ENCODE measurements at places on chromosomes 2 and 18.

DNA sequence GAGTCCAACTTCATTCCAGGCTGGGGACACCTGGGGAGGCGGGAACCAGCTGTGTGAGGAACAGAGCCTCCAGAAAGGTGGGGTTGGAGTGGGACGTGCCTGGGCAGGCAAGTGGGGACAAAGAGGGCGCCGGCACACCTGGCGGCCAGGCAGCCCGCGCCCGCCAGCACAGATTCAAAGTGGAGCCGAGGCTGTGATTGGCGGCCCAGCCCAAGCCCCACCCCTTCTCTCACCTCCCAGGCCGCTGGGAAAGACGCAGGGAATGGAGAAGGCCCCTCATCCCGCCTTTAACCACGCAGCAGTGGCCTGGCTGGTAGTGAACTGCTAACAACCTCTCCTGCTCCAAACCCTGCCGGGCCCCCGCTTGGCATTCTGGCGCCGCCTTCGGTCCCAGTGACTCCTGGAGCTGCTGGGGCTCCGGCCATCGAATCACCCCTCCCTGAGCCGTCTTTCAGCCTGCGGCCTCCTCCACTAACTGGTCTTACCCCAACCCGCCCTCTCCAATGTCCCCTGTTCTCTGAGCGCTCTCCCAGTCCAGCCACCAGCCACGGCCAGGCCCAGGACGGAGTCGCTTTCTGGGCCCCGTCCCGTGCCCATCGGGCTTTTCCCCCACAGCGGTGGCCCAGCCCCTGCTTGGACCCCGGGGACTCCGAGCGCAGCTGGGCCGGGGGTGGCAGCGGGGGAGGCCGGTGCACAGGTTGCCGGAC is 27.9 kb upstream of the PTMA start:
- DNase-seq, result no peak

DNA sequence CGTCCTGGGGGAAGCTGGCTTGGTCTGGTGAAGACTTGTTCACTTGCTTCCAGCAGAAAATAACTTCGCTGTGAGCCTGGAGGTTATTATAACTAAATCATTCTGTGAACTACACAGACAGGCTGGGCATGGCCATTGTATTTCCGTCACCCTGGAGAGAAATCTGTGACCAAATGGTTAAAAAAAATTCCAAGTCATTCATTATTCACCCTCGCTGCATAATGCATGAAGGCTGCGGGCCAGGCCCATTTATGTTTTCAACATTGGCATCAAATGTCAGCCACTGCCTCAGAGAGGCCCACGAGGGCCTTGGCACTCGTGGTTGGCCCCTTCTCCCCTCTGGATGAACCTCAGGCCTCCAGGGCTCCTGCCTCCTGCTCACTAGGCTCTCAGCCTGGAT is 57.7 kb downstream of the RRM2 start:
- DNase-seq, result no peak

GRCh38 chr2:37612382-37612781 is 59.1 kb downstream of the CDC42EP3 start:
- no peak for DNase-seq

GRCh38 chr2:2134037-2134436 is 197.0 kb downstream of the MYT1L start:
- DNase-seq, result no peak

GRCh38 chr2:54370405-54371104 is 85.6 kb upstream of the SPTBN1 start:
- no peak for DNase-seq

DNA sequence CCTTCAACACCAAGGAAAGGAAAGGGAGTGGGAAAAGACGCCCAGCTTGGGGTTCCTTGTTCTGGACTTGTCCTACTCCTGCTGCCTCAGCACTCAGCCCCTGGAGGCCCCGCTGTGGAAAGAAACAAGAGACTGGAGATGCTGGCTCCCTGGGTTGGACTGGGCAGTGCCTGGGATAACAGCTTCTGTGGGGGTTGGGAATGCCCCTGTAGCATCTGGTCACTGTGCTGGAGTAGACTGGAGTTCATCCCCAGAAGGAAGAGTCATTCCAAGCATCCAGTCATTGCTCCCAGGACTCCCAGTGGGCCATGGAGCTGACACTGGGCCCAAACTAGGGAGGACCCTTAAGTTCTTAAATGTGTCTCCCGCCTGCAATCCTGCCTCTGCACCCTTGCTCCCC is 129.3 kb upstream of the HAAO start:
- no peak for DNase-seq

- DNase-seq, result no peak
Observed at GRCh38 chr2:233289648-233290047, 18.0 kb upstream of the SAG start.
